ENCODE measurements at places on chromosomes 6 and 20. TPM values are rescaled to one million over a fixed set of nuclear protein-coding genes. Genes with fewer than 3 reads are reported as not detected.
A peak's percentile ranks its signal among the peaks of the same experiment; 100 is the strongest.

GRCh38 chr20:14677455-14677854 is 340.0 kb upstream of the FLRT3 start:
- no peaks in the 10 kb centered on the region for H3K27me3 ChIP-seq
- H3K27ac ChIP-seq = no peak overlapping the region
- DNase-seq = no peak
- H3K4me3 ChIP-seq = no peak overlapping the region
- no peaks in the 10 kb centered on the region for H3K4me1 ChIP-seq

PPIL6 gene
- 13.0 TPM for total RNA-seq

DNA sequence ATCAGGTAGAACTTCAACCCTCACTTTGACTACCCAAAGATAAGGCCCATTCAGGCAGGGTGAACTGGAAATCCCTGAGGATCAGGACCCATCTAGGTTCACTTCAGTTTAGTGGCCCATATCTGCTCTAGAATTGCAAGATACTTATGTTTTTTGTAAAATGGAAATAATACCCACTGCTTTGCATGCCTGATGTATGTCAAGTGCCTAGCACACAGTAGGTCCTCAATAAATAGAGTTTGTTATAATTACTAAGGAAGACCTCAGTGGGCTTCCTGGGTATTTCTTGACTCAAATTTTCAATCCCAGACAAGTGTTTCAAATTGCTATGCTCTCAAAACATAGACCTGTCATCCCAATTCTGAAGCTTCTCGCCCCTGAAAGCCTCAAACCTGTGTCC is 32.5 kb downstream of the PIGU start:
- H3K4me1 ChIP-seq = no peaks in the 10 kb centered on the region
- no peaks in the 10 kb centered on the region for H3K36me3 ChIP-seq
- H3K27ac ChIP-seq = no peak overlapping the region
- no peak for DNase-seq
- no peak overlapping the region for H3K4me3 ChIP-seq

- peaks cover 26% of the 10 kb centered on the region for H3K27me3 ChIP-seq
- H3K36me3 ChIP-seq = no peaks in the 10 kb centered on the region
- no peaks in the 10 kb centered on the region for H3K4me1 ChIP-seq
- no peak for DNase-seq
- H3K27ac ChIP-seq = no peak overlapping the region
These were observed 9.1 kb upstream of the SPATS1 start for GRCh38 chr6:44333273-44333919.

TRIM31 gene
- not detected for total RNA-seq

IL17F gene
- not detected for total RNA-seq

- peak; percentile 56 for DNase-seq
- no peaks in the 10 kb centered on the region for H3K36me3 ChIP-seq
- peaks cover 17% of the 10 kb centered on the region for H3K4me1 ChIP-seq
- peak overlapping the region; percentile 59 for H3K4me3 ChIP-seq
These were observed 12.3 kb downstream of the HMGN4 start for GRCh38 chr6:26550250-26550993.

Measured in PC-9 (cell line).